PC-9 (cell line): ENCODE measurements at places on chromosomes 13 and 19.
A peak's percentile ranks its signal among the peaks of the same experiment; 100 is the strongest.

DNA sequence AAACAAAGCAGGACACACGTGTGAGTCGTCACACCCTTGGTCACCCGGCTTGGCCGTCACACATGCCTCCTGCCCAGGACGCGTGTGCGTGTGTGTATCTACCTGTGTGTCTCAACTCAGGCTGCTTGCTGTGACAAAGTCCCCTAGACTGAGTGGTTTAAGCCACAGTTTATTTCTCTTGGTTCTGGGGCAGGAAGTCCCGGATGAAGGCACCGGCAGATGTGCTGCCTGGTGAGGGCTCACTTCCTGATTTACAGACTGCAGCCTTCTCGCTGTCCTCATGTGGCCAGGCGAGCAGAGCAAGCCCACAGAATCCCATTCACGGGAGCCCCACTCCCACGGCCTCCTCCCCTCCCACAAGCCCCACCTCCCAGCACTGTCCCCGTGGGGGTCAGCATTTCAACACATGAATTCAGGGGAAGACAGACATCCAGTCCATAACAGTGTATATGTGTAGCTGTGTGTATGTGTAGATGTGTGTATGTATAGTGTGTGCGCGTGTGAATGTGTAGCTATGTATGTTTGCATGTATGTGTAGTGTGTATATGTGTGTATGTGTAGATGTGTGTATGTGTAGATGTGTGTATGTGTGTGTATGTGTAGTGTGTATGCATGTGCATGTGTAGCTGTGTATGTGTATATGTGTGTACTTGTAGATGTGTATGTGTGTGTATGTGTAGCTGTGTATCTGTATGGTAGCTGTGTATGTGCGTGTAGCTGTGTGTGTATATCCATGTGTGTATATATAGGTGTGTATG lies 51.5 kb downstream of the MCF2L start:
- DNase-seq = no peak

- no peak for DNase-seq
Observed at GRCh38 chr19:7820588-7820987, 9.4 kb upstream of the EVI5L start.

DNA sequence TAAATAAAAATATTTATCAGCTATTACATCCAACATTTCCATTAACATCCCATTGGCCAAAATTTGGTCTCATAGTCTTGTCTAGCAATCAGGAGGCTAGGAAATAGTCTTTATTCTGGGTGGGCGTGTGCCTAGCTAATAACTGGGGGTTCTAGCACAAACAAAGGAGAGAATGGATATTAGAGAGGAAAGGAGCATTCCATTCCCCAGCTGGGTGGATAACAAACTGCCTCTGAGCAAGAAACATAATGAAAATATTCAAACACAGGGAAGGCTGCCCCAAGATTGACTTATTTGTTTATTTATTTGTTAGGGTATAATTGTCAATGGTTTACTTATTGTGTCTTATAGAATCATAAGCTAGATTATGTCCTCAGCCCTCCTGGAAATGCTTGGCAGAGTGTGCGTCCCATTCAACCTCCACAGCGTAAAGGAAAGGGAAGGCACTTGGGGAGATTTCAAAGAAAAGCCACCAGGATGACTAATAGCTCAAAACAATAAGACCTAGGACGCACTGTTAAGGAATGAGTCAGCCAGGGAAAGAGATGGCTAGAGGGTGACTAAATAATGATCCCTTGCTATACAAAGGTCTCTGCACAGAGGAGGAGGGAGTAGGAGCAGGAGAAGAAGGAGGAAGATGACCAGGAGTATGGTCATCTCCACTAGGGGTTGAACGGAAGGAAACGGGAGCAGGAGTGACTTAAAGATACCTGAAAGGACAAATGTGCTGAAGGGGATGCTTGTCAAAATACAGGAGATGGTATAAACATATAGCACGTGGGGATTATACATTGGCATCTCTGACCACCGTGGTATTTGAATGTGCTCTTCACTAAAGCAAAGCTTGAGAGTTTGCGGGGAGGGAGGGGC lies 23.5 kb upstream of the USP12 start:
- peak; percentile 53 for DNase-seq

DNA sequence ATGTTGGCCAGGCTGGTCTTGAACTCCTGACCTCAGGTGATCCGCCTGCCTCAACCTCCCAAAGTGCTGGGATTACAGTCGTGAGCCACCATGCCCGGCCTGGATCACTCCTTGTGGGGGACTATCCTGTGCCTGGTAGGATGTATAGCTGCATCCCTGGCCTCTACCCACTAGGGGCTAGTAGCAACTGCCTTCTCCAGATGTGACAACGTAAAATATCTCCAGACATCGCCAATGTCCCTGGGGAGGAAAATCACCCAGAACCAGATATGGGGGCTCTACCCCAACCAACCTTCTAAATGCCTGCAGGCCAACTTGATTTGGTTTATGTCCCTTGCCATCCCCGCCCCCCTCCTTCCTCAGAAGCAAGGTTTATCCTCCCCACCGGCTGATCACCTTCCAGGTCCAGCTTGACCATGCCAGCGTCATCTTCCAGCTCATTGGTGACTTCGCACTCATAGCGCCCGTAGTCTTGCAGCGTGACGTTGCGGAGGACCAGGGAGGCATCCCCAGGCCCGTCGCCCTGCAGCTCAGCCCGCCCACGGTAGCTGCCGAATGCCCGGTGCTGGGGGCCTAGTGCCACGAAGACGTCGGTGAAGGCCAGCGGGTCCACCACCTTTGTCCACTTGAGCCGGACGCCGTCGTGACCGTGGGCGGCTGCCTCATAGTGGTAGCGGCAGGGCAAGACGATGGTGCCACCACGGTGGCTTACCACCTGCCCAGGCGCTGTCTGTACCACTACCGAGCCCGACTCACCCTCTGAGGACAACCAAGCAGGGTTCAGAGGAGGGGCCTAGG lies 12.5 kb downstream of the TM6SF2 start:
- no peak for DNase-seq

GRCh38 chr19:54426291-54426931 lies 11.1 kb downstream of the TTYH1 start:
- peak; percentile 66 for DNase-seq

GRCh38 chr13:83340170-83340569 lies 542.1 kb downstream of the SLITRK1 start:
- DNase-seq = no peak

- no peak for DNase-seq
Observed at GRCh38 chr19:42249769-42250168, 5.2 kb downstream of the ERF start.

DNA sequence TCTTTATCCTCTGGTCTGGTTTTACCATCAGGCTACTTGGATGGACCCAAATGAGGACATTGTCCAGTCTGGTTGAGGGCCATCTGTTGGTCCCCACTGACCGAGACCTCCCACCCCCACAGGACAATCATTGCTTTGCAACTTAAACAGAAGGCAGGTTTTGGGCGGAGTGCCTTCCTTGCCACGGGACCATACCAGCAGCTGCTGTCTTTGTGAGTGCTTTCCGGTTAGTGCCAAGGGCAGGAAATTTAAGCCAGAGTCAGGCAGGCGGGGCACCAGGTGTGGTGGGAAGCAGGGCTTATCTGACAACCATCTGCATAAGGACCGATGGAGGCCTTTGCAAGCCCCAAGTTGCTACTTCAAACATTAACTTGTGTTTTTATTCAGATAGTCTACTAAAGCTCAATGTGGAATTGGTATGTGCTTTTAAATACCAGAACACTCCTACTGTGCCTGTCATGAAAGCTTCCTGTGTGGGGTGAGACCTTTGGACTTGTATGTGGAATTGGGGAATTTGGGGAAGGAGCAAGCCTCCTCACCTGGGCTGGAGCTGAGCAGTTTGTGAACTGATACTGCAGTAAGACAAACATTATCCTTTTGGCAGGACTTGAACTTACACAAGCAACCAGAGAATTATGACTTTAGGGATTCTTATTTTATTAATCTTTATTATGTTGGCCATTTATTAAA lies 39.3 kb upstream of the UBE2L5 start:
- no peak for DNase-seq

DNA sequence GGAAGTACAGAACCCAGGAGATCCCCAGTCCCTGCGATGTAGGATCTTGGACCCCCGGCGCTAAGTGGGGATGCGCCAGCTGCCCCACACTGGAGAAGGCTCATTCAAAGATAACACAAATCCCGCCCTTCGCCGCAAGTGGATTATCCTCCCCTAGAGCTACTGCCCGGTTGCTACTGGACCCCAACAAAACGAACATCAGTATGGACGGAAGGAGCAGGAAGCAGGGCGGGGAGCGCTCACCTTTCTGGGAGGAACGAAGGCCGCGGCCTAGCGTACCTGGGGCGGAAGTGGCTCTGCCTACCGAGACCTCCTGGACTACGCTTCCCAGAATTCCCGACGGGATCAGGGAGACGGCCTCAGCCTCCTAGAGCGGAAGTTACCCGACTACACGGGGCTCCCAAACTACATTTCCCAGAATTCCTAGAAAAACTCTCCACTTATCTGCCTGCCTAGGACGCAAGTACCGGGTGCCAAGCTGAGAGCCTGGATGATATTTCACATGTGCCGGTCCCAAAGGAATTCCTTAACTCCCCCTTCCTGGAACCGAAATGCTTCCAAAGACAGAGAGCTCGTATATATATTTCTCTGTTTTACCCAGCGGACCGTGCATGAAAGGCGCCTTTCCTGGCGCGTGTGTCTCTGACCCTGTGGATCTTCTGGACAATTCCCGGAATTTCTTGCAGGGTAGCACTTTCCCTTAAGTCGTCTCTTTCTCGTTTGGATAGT lies at the start of gene ZNF112:
ZNF112 (minus strand) TSS at position 298 of the 729 bp plus-strand sequence. CDS start 16,141 bp downstream, outside the sequence.
- peak; percentile 94 for DNase-seq

- DNase-seq = no peak
Observed at GRCh38 chr13:63307228-63307627, 1891.6 kb upstream of the PCDH20 start.

- no peak for DNase-seq
Observed at GRCh38 chr19:48398102-48398374, 4.6 kb downstream of the GRIN2D start.

DNA sequence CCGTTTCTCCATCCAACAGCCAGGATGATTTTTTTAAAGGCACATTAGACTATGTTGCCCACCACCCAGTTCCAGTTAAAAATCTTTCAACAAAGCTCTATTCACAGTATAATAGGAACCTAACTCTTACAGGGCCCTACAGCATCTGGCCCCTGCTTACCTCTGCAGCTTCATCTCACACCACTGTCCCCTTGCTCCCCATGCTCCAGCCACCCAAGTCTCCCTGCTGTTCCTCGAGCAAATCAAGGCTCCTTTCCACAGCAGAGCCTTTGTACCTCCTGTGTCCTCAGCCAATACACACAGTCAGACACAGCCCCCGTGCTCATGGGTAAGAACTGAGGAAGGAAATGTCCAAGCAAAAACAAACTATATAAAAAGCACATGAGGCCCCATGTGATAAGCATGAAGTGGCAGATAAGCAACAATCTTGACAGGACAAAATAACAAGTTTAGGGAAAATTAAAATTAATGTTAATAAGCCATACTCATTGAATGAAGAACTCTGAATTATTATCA lies 67.5 kb downstream of the TSC22D1 start:
- no peak for DNase-seq

DNA sequence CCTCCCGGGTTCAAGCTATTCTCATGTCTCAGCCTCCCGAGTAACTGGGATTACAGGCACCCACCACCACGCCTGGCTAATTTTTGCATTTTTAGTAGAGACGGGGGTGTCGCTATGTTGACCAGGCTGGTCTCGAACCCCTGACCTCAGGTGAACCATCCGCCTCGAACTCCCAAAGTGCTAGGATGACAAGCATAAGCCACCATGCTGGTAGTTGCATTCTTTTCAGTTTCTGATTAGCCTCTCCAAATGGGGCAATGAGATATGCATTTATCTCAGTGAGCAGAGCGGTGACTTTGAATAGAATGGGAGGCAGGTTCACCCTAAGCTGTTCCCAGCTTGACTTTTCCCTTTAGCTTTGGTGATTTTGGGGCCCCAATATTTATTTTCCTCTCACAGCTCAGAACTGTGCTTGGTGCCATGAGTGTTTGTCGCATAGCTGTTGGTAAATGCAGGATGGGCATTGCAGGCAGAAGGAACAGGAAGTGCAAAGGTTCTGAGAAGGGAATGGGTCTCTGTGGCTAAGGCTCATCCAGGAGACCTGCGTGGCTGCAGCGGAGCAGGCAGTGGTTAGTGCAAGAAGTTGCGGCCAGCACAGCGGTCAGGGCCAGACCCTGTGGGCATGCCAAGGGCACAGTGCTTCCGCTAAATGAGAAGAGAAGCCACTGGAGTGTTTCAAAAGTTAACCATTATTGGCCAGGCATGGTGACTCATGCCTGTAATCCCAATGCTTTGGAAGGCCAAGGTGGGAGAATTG lies 20.7 kb downstream of the LYPD3 start:
- no peak for DNase-seq

GRCh38 chr19:13588957-13589833 lies 82.9 kb upstream of the CACNA1A start:
- peak; percentile 69 for DNase-seq

DNA sequence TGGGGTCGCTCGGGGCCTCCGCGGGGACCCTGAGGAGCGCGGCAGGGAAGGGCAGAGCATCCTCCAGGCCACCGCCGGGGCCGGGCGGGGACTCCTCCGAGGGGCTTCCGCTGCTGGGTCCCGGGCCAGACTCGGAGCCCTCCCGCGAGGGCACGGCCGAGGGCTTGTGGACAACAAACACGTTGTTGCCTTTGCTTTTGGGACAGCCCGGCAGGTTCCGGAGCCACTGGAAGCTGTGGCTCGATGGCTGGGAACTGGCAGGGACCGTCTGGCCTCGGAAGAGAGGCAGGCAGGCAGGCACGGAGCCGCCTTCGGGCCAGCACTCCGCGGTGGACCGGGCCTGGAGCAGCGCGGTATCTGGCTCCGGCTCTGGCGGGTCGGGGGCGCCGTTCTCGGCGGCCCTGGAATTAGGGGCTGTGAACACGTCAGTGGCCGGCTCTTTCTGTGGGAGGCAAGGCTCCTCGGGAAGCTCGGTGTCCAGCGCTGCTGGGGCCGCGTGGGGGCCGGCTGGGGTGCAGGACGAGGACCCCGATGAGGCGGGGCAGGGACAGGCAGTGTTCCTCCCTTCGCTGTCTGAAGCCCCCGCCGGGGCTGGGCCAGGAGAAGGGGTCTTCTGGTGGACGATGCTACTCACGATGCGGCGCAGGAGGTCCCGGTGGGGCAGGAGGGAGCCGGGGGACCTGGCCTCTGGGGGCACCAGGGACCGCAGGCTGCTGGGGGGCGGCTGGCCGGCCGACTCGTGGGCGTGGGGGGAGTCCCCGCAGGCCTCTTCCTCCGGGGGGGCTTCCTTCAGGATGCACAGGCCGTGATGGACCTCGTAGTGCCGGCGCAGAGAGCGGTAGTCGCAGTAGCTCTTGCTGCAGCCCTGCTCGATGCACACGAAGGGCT lies 27.6 kb downstream of the ZNF541 start:
- DNase-seq = no peak

- peak; percentile 11 for DNase-seq
Observed at GRCh38 chr19:39413272-39413910, 922 bp downstream of the PLEKHG2 start.

GRCh38 chr13:43132257-43132656 lies 108.9 kb downstream of the DNAJC15 start:
- DNase-seq = peak; percentile 27
